ENCODE measurements at places on chromosomes 5 and 9. TPM values are rescaled to one million over a fixed set of nuclear protein-coding genes. Genes with fewer than 3 reads are reported as not detected.

Gene PIP5KL1
- not detected for polyA plus RNA-seq

Gene SPINK4
- polyA plus RNA-seq, result not detected

Gene CCNB1
- polyA plus RNA-seq, result 33.9 TPM

Gene OR13J1
- polyA plus RNA-seq, result not detected

Gene FABP6
- polyA plus RNA-seq, result 67.3 TPM

Gene CCDC192
- polyA plus RNA-seq, result not detected

Gene MARCOL
- not detected for polyA plus RNA-seq

Gene LHFPL2
- 1.2 TPM for polyA plus RNA-seq

Gene SPATA9
- 0.62 TPM for polyA plus RNA-seq

Gene OLFML2A
- 0.13 TPM for polyA plus RNA-seq

Gene SPINK6
- polyA plus RNA-seq, result 2,131 TPM

Gene PCDHGA10
- 7.8 TPM for polyA plus RNA-seq

Gene EPB41L4B
- 0.90 TPM for polyA plus RNA-seq

Gene KLHL3
- polyA plus RNA-seq, result 50.7 TPM

Gene CCL28
- not detected for polyA plus RNA-seq

Gene TLE1
- 12.0 TPM for polyA plus RNA-seq

Gene SEMA5A
- 2.2 TPM for polyA plus RNA-seq

Gene IFNB1
- polyA plus RNA-seq, result not detected

Gene CKMT2
- not detected for polyA plus RNA-seq

Gene CARTPT
- not detected for polyA plus RNA-seq

Gene SLC46A2
- polyA plus RNA-seq, result not detected

Gene TMEM232
- polyA plus RNA-seq, result 6.6 TPM

Gene SELENOP
- polyA plus RNA-seq, result 30.3 TPM

Gene PCDHGA8
- 0.13 TPM for polyA plus RNA-seq

Gene TXNDC8
- not detected for polyA plus RNA-seq

Gene LTC4S
- polyA plus RNA-seq, result not detected

Gene LHX6
- polyA plus RNA-seq, result 0.15 TPM

Gene CDH6
- 22.3 TPM for polyA plus RNA-seq

Gene CDC42SE2
- 82.6 TPM for polyA plus RNA-seq

Gene CEL
- polyA plus RNA-seq, result 0.09 TPM

Data from Purkinje cell (primary cell).